A673 (cell line): ENCODE measurements at places on chromosomes 7 and 10. TPM values are rescaled to one million over a fixed set of nuclear protein-coding genes. Genes with fewer than 3 reads are reported as not detected.

DNA sequence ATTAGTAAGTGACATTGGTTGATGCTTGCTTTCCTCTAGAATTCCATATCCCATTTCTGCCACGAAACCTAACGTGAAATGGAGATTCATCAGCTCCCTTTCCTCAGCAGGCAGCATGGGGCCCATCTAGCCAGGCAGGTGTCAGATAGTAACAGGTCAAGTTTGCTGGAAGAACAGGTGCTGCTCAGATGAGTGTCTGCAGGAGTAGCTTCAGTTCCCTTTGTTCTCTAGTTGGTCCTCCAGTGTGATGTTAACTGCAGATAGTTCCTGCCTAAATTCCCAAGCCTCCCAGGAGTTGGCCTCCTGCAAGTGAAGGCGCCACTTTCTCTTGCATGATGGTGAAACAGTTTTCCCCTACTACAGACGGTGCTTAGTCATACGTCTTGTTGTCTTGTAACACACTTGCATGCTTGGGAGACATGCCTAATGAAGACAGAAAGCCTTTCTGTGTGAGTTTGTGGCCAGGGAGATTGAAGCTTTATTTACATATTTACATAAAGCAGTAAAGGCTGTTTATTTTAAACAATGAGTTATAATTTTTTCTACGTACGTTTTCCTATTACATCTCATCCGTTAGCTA, 175.4 kb downstream of the CHN2 start:
- no peak for DNase-seq

- DNase-seq = peak; percentile 30
Measured at GRCh38 chr10:28054228-28054860, 55.5 kb upstream of the ODAD2 start.

C7orf33 gene
- total RNA-seq = not detected in 2 replicates

DNA sequence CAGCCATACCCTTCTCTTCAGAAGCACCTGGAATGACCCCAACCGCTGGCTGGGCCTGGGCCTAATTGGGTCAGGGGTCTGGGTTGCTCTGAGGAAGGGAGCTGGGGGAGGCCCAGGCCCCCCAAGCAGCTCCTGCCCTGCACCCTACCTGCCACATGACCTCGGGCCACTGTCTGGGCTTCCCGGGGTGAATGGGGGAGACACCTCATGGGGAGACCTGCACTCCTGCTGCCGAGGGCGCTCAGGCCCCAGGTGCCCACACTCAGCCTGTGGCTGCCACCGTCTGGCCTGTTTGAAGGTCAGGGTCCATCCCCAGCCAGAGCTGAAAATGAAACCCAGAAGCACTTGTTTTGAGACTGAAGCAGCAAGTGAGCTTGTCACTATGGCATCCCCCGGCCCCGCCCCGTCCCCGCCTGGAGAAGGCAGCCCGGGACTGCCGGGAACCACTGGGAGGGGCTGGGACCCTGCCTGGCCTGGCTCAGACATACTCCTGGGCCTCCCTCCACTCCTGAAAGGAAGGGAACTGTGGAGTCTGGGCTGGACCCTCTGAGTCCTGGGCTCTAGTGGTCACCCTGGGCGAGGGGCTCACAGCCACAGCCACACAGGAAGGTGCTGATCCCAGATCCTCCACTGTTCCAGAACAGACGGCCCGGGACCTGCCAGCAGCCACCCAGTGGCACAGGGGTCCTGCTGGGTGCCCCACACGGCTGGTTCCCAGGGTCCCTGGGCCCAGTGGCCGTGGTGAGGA, 7.4 kb upstream of the MICALL2 start:
- DNase-seq = peak; percentile 52

GRCh38 chr7:139345042-139345441, 3.9 kb downstream of the FMC1 start:
- no peak for DNase-seq

DNA sequence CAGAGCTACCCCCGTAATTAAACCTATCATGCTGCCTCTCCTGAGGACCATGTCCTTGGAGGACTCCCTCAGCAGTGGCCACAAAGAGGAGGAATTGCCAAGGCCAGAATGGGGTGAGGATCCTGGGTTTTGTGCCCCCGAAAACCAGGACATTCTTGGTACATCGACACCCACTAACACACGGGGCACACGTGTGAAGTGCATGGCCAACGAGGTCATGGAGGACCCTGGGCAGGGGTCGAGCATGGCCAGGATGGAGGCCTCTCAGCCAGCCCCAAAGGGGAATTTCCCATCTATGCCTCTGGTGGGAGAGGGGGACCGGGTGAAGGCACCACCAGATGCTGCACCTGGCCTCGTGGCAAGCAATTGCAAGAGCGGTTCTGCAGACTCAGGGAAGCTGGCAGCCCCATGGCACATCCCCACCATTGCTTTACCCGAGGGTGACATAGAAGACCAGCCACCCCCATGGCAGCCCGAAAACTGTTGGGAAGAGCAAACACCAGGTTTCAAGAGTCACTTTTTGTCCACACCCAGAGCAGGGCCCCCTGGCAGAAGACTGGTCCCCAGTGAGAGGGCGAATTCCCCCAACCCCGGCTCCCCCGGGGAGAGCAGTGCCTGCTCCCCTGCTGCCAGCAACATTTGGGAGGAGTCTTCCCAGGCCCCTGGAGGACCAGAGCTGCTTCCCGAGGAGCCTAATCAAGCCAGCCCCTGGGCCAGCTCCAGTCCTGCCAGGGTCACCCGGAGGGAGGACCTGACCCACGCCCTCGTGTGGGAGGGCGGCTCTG, 26.4 kb downstream of the C10orf71 start:
- DNase-seq = no peak

LEP gene
- total RNA-seq = not detected in 2 replicates

DNA sequence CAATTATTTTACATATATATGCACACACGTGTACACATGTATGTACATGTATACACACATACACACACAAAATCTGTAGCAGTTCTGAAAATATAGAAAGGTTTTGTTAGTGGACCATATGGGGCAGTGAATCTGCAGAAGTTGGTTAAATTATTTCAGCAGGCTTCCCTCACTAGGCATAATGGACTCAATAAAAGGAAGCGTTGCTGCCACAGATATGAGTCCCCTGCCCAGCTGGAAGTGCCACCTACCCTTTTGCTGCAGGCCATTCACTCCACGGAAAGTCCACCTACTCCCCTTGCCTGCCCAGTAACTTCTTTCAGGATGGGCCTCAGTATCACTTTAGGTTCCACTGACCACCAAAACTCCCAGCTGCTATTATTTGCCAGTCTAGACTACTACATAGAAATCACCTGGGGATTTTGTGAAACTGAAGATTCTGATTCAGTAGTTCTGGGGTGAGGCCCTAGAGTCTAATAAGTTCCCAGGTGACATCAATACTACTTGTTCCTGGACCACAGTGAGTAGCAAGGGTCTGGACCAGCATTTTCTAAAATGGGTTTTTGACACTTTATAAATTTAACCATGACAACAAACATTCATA, 29.3 kb upstream of the CROT start:
- DNase-seq = no peak

GRCh38 chr7:133051719-133052400, 30.0 kb downstream of the CHCHD3 start:
- no peak for DNase-seq

DNA sequence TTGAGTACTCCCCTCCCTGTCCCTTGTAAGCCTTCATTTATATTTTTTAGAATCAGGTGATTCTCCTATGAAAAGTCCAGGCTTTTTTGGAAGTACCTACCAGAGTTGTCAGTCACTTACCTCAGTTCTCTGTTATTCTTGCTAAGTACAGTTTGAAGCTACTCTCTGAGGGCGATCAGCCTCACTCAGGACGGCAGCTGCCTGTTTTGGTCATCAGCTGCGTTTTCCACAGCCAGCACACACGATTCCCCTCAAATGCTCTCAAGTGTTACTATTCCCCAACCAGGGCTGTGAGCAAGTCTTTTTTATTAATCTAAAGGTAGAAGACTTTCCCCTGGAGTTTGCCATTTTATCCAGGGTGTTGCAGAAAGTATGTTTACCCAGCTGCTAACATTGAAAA, 328.6 kb downstream of the SUGCT start:
- no peak for DNase-seq

ITPRID1 gene
- total RNA-seq = 0.21 and 0.31 TPM in 2 replicates
